ENCODE measurements at places on chromosomes 5 and 9. TPM values are rescaled to one million over a fixed set of nuclear protein-coding genes. Genes with fewer than 3 reads are reported as not detected.

Gene CCIN
- not detected for total RNA-seq

Gene FST
- total RNA-seq = 0.52 TPM

Gene RMRP
- total RNA-seq = 887 TPM

DNA sequence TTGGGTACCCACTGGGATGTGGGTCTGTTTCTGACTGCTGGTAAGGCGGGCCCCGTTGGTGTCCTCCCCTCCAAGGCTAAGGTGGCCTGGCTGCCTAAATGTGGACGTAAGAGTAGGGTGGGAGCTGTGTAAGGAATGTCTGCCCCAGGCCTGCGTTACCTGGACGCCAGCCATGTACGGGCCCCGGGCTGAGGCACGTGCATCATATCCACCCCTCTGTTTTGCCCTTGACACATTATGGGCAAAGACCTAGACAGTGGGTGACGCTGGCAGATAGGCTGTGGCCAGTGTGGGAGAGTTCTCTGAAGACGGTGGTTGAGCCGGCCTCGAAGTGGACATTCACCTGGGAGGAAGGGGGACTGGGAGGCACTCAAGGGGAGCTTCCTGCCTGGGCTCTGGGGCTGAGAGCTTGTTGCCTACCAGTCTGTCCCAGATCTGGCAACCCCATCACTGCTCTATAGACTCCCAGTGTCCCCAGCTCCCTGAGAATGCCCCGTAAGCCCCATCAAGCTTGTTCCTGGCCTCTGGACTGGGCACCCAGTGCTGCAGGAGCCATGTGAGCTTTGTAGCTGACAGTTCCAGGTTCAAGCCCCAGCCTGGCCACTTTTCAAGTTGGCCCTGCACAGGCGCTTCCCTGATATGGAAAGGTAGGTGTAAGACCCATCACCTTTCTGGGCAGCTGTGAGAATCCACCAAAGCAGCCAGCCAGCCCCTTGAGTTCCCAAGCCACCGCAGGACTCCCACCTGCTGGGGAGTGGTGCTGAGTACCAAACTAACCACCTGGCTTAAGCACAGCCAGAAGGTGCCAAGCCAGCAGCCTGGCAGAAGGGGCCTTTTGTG lies 3.2 kb upstream of the PRR7 start:
- peak; percentile 8 for DNase-seq

DNA sequence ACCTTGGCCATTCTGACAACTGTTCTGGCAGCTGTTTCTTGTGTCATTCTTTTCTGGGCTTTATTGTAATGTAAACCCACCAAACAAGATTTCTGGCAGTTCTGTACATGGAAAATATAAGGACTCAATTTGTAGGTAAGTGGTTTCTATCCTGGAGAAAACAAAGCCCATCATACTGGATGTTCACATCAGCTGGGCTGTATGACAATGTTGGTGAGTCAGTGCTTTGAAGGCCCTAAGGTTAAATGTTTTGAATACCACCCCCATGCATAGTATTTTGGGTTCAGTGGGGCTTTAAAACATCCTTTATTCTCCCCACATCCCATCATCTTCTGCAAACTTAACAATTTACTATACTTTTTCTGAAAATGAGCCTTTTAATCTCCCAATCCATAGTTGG lies 52.5 kb downstream of the SH3GL2 start:
- DNase-seq = no peak

- no peak for DNase-seq
These were observed 3.2 kb downstream of the SLC36A1 start for GRCh38 chr5:151450605-151451004.

- DNase-seq = no peak
These were observed 70.0 kb downstream of the OTP start for GRCh38 chr5:77568555-77568954.

Measured in body of pancreas (tissue), 4 donors.